ENCODE measurements at places on chromosomes 6 and 20.

- no peak for DNase-seq
Observed at GRCh38 chr6:25981568-25982263, 19.1 kb downstream of the TRIM38 start.

- no peak for DNase-seq
Observed at GRCh38 chr20:62616728-62617621, 25.3 kb upstream of the SLCO4A1 start.

GRCh38 chr6:46652603-46653438, at the start of the genes CYP39A1 and SLC25A27:
Gene CYP39A1, minus strand, starts transcription at chr6:46652818. Its CDS starts 236 bp downstream, at chr6:46652582.
Gene SLC25A27, plus strand, starts transcription at chr6:46652975. Its CDS starts 218 bp downstream, at chr6:46653193.
- DNase-seq = peak; percentile 61

GRCh38 chr20:40508821-40509220, 180.2 kb downstream of the MAFB start:
- DNase-seq = no peak

DNA sequence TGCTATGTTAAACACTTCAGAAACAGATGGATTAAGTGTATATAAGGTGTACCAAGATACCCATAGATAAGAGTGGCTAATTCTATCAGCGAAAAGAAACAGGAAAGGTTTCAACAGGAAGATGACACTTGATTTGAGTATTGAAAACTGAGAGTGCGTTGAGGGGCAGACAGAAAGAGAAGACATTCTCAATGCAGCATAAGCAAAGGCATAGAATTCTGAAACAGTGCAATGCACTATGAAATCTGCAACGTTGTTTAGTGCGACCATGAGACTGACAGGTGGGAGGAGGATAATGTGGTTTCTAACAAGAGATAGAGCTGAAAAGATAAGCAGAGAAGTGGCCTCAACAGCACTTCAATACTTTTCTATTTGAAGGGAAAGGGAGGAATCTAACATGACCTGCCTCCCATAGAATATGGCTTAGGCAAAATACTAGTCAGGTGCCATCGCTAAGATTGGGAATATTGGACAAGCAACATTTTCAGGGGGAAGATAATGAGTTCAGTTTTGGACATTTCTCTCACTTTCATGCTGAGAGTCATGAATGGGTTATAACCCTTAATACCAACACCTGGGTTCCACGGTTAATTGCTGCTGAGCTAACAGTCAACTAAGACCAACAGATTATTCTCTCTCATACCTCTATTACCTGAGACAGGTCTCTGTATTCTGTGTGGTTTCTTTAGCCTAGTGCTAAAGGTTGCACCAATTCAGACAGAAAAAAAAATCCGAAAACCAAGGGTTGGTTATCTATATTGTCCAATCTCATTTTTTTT, 312.9 kb upstream of the ARID1B start:
- DNase-seq = no peak

DNA sequence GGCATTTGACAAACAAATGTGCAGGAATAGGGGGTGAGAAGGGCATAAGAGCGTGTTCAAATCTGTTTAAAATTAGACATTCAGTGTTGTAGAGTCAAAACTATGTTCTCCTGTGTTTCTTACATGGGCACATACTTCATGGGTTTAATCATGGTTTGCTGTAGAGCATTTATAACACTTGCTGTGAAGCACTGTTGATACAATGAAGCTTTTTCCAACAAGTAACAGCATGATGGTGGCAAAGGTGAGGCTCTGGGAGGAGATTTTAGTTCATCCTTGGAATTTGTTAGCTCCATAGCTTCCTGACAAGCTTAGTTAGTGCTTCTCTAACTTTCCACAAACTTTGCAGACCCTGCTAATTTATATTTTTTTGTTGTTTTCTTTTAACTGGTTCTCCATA, 900.7 kb downstream of the TFAP2A start:
- DNase-seq = no peak

GRCh38 chr20:54212871-54213270, 5.0 kb downstream of the PFDN4 start:
- DNase-seq = no peak

DNA sequence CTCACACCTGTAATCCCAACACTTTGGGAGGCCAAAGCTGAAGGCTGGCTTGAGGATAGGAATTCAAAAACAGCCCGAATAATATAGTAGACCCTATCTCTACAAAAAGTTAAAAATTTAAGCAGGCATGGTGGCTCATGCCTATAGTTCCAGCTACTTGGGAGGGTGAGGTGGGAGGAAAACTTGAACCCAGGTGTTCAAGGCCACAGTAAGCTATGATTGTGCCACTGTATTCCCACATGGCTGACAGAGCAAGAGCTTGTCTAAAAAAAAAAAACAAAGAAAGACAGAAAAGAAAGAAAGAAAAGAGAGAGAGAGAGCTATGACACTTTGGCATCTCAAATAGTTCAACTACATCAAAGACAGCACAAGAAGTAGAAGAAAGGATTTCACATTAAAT, 33.2 kb downstream of the DCDC2 start:
- DNase-seq = no peak

- no peak for DNase-seq
Observed at GRCh38 chr6:69305456-69305855, 491.4 kb downstream of the LMBRD1 start.

GRCh38 chr6:155400654-155400965, 55.0 kb downstream of the NOX3 start:
- no peak for DNase-seq

DNA sequence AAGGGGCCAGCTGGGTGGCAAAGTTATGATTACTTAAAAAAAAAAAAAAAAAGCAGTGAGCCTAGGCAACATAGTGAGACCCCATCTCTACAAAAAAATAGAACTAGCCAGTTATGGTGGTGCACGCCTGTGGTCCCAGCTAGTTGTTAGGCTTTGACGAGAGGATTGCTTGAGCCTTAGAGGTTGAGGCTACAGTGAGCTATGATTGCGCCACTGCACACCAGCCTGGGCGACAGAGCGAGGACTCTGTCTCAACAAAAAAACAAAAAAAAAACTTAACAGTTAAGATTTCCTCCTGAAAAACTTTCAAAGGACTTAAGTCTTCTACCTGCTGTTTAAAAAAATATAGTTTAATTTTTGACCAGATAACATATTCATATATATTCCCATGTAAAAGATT, 2.4 kb downstream of the GTSF1L start:
- no peak for DNase-seq

DNA sequence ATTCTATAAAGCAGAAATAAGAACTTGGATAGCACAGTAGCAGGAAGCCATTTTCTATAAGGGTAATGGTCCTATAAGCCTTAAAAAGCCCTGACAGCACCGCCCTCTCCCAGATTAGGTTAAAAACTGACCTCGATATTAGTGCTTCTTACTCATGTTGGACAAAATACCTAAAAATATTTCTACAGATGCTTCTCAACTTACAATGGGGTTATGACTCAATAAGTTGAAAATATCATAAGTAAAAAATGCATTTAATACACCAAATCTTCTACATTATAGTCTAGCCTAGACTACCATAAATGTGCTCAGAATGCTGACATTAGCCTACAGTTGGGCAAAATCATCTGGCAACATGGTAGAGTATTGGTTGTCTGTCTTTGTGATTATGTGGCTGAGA, 70.3 kb downstream of the SESN1 start:
- no peak for DNase-seq

DNA sequence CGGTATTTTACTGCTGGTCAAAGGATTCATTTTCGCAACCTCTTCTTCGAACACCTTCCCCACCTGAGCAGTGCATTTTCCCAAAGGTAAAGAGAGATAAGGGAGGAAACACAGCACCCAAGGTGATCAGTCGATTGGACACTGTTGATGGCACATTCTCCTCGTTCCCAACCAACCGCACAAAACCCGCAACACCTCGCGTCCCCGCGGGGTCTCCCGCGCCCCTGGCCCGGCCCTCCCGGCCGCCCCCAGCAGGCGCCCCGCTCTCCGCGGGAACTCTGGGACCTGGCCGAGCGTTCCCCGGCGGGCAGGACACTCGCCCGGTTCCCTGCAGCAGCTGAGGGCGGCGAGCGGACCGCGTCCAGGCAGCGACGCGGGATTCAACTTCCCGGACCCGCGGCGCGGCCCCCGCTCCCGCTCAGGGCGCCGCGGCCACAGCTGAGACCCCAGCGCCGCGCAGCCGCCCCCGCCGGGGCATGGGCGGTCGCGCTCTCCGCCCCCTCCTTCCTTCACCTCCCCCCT, 506 bp downstream of the RGS17 start:
- no peak for DNase-seq

- no peak for DNase-seq
Observed at GRCh38 chr6:41824571-41825569, 37.4 kb downstream of the TOMM6 start.

DNA sequence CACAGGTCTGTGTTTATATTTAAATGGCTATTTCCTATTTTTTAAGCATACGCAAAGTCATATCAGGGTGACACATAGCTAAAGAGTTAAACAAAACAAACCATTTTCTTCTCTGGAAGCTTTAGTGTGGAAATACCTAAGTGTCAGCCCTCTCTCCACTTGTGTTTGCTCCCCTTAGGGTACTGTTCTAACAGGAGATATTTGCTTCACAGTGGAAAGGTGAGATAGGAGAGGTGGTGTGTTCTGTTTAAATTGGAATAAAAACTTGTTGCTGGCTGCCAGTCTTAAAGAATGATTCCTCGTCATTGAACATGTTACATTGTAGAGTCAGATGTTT, 18.9 kb downstream of the PHACTR2 start:
- no peak for DNase-seq

- DNase-seq = peak; percentile 35
Observed at GRCh38 chr20:33299111-33299603, 16.1 kb downstream of the BPIFB1 start.

GRCh38 chr6:70684794-70685493, 17.3 kb downstream of the SMAP1 start:
- no peak for DNase-seq

DNA sequence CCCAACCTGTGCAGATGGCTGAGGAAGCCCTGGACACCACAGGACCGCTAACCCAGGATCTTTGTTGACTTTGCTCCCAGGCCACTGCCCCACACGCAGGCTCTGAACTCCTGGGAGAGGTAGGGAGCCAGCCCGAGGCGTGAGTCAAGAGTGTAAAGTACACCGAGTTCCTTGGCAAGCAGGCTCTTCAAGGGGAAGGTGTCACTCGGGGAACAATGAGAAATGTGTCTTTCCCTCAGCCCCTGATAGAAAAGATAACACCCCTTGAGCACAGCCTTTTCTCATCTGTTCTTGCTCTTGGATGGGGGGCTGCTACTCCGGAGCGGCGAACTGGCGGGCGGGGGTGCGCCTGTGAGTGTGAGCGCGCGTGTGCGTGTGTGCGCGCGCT, 472 bp upstream of the EDN3 start:
- DNase-seq = no peak

GRCh38 chr6:137870744-137871247, 3.7 kb downstream of the TNFAIP3 start:
- DNase-seq = no peak

- DNase-seq = no peak
Observed at GRCh38 chr20:10508468-10509251, 73.6 kb downstream of the SLX4IP start.

DNA sequence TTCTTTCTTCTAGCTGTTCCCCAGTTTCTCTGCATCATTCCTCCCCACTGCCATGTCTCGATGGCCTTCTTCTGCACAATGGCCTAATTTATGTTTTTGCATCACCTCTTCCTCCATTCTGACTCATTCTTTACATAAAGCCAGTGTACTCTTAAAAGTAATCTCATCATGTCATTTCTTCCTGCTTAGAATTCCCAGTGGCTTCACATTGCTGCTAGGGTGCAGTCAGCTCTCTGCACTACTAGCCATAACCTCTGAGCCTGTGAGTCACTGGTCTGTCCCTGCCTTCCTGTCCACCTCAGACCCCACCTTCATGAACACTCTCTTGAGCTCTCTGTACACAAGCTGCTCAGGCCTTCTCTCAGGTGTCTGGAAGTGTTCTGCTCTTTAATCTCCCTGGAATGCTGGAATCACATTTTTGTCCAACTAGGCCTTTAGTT, 24.1 kb upstream of the TRIM27 start:
- no peak for DNase-seq

- DNase-seq = no peak
Observed at GRCh38 chr6:39330476-39330875, 8.0 kb upstream of the KCNK16 start.

GRCh38 chr6:35214869-35215664, 1.3 kb downstream of the SCUBE3 start:
- DNase-seq = no peak

DNA sequence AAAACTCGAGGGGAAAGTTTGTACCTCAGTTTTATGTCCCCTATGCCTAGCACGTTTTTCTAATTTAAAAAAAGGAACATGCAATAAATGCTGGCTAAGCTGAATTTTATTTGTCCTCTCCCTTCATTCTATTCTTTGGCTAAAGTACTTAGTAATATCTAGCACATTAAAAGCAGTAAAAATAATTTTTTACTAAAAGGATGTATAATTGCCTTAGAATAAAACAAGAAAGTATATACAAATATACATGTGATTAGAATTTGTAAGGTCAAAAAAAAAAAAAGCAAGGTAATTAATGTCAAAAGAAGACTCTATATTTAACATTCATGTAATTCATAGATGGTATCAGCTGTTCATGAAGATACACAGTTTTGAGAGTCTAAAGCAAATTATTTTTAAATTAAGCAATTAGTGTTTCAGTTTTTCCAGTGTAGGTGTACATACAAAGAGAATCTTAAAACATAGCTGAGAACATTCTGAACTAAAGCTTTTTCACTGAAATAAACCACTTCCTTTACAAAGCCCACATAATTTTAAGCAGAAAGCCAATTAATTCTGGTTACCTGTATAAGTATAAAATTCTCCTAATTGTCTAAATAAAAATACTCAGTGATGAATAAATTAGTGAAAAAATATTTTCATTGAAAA, 32.4 kb downstream of the HBS1L start:
- DNase-seq = no peak

- no peak for DNase-seq
Observed at GRCh38 chr6:20790032-20790791, 256.0 kb downstream of the CDKAL1 start.

GRCh38 chr6:139764498-139764986, 390.1 kb upstream of the CITED2 start:
- DNase-seq = no peak

- no peak for DNase-seq
Observed at GRCh38 chr20:49729780-49730179, 16.1 kb upstream of the B4GALT5 start.

DNA sequence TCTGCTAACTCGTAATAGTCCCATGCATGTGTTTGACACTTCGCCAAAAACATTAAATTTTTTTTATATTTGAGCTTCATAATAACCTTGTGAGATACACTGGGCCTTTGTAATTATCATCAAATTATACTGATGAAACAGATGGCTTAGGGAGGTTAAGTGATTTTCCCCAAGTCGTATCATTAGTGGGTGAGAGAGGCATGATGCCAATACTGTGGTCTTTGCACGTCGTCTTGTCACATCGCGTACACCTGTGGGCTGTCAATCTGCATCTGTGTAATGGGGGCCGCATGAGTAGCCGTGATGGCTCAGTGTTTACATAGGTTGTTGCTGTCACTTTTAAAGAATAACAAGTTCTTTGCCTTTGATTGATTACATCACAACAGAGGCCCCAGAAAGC, 1.7 kb downstream of the PRL start:
- no peak for DNase-seq
